ENCODE measurements at places on chromosomes 13 and 19.

DNA sequence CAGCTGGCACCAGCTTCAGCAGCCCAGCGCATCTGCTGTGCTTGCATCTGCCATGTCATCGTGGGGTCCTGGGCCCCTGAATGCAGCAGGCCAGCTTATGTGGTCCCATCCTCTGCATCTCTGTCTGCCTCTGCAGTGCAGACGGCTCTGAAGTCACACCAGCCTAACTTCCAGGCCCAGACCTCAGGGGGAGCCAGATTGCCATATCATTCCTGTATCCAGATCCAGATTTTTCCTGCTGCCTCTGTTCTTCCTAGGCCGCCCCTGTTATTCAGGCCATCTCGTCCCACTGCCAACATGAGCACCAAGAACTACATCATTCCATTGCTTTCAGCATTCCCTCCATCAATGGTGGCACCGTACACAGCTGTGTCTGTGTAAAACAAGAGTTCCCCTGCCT, 571.6 kb downstream of the UQCRFS1 start:
- no peak for DNase-seq

GRCh38 chr13:86710013-86710412, 910.8 kb upstream of the SLITRK6 start:
- no peak for DNase-seq

DNA sequence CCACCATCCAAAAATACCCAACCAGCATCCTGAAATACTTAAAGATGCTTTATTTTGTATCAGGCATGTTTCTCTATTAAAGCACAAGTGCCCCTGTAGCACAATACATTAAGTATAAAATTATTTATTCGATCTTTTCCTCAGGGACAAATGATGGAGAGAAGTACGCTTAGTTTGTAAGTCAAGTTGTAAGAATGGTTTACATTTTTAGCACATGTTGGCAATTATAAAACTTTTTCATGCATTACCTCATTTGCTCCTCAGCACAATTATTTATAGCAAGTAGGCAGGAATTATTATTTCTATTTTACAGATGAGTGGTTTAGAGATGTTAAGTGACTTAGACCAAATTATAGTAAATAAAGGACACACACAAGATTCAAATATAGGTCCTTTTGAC, 232.6 kb upstream of the HTR2A start:
- no peak for DNase-seq

- no peak for DNase-seq
These were observed 182.5 kb downstream of the POU4F1 start for GRCh38 chr13:78420814-78421213.

GRCh38 chr19:42469311-42470235, 26.8 kb upstream of the CXCL17 start:
- DNase-seq = no peak

DNA sequence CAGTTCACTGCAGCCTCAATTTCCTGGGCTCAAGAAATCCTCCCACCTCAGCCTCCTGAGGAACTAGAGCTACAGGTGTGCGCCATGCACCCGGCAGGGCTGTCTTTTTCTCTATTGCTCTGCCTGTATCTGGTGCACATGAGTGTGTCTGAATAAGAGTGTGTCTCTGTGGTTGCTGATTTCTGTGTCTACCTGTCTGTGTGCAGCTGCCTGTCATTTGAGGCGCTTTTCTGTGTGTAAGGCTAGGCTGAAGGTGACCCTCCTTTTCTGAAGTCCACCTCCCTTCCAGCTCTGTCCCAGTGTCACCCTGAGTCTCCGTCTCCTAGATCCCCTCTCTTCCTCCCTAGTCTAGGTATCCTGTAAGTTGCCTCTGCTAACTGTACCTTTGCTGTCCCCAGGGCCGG, 1.5 kb upstream of the PRR12 start:
- no peak for DNase-seq

- no peak for DNase-seq
These were observed 5.0 kb downstream of the ELAVL1 start for GRCh38 chr19:8000298-8001038.
